ENCODE measurements at places on chromosomes 1 and 21.

- DNase-seq: no peak
These were observed 70.1 kb downstream of the HSPA13 start for GRCh38 chr21:14312871-14313270.

- DNase-seq: peak; percentile 14
These were observed 6.2 kb downstream of the BARHL2 start for GRCh38 chr1:90710579-90711536.

DNA sequence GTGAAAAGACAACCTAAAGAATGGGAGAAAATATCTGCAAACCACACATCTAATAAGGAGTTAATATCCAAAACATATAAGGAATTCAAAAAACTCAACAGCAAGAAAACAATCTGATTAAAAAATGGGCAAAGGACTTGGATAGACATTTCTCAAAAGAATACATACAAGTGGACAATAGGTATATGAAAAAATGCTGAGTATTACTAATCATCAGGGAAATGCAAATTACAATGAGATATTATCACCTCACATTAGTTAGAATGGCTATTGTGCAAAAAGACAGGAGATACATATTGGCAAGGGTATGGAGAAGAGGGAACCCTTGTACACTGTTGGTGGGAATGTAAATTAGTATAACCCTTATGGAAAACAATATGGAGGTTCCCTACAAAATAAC, 44.9 kb downstream of the TRMT1L start:
- DNase-seq: no peak

- peak; percentile 41 for DNase-seq
These were observed 716 bp upstream of the HPDL start for GRCh38 chr1:45325851-45326506.

DNA sequence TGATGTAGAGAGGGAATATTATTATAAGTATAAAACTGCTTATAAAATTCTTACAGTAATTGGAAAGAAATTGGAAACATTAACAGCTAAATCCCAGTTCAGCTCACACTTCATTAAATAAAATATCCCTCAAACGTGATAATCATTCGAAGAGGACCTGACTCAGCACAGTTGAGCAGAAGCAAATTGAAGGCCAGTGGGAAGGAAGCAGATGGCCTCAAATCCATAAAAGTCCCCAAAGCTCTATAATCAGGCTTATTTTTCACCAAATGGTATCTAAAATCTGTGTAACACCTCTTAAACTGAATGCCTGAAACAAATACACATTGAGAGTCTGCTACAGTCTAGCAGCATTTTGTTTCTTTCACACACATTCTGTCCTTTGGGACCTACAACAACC, 106.8 kb downstream of the TENT5C start:
- DNase-seq: no peak

- no peak for DNase-seq
These were observed 15.6 kb upstream of the HMGCS2 start for GRCh38 chr1:119784191-119784781.

DNA sequence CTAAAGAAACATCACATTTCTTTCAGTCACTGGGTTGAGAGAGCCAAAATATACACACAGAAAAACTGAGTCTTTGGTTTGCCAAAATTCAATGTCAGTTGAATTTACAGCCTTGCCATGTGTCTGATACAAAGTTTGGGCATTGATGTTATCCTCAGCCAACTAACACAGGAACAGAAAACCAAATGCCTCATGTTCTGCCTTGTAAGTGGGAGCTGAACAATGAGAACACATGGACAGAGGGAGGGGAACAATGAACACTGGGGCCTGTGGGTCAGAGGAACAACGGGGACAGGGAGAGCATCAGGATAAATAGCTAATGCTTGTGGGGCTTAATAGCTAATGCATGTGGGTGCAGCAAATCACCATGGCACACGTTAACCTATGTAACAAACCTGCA, 39.6 kb upstream of the C21orf91 start:
- DNase-seq: no peak

- DNase-seq: no peak
These were observed 19.1 kb downstream of the RCSD1 start for GRCh38 chr1:167648978-167649744.

DNA sequence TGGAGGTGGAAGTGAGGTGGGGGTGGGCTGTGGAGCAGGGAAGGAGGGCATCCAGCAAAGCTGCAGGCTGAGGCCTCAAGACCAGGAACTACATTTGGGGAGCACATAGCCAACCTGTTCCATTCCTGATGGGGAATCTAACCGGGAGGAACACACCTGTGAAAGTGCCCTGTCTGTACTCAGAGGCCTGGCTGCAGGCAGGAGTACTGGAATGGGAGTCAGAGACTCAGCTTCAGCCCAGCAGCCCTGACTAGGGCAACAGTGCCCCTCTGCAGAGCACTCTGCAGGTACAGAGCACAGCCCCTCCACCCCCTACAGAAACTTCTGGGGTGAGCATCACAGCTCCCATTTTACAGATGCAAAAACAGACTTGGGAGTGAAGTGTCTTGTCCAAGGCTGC, 126.4 kb downstream of the DMRTB1 start:
- no peak for DNase-seq

DNA sequence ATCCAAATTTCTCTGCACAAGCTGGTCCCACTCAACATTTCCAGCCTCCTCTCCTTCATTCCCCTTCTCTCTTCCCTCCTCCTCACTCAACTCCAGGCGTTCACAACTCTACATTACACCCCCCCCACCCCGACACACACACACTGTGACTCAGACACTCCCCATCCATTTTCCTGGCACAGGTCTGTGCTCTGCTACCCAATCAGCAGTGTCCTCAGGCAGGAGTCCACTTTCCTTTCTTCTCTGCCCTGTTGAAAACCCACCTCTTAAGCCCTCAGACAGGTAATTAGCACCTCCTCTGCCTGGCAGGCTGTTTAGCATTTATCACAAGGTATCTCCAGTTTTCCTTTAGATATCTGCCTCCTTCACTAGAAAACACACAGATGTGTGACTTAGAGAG, 8.8 kb upstream of the LMX1A start:
- DNase-seq: no peak

GRCh38 chr1:232367293-232367692, 262.6 kb downstream of the SIPA1L2 start:
- no peak for DNase-seq

DNA sequence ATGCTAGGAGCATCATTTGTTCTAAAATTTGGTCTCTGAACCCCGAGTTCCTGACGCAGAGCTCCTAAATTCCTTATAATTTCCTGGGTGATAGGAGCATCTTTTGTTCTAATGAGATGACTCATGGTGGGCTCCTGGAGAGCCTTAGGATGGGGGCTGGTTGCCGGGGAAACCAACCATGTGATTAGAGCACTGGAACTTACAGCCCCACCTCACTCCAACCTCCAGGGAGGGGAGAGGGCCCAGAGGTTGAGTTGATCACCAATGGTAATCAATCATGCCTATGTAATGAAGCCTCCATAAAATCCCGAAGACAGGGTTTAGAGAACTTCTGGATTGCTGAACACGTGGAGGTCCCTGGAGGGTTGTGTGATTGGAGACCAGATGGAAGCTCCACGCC, 7.7 kb downstream of the SHISAL2A start:
- no peak for DNase-seq

- DNase-seq: no peak
These were observed 408.0 kb upstream of the KAZN start for GRCh38 chr1:14190508-14190907.

GRCh38 chr1:23344987-23345472, 946 bp upstream of the HNRNPR start:
- DNase-seq: peak; percentile 77

- DNase-seq: no peak
These were observed 19.1 kb downstream of the TMEM51 start for GRCh38 chr1:15172405-15173259.

DNA sequence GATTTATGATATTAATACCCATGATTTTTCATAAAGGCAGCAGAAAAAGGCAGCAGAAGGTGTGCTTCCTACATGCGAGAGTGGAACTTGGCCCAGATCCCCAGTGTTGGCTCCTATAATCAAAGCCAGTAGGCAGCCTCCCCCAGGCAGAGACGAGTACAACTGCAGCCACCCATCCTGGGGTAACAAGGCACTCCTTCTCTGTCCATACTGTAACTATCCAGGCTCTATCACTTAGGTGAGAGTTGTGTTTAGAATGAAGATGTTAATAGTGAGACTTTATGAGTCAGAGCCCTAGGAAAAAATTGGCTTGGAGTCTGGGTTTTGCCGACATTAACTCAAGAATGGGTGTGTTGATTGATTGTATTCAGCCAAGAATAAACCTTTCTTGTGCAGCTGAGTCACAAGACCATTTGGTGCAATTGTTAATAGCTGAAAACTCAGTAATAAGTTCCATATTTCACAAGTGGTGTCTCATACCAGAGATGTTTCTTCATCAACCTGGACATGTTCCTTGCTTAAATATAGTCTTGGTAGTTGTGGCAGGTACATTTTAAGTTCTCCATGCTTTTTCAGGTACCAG, 322.3 kb downstream of the DUSP10 start:
- DNase-seq: no peak

- no peak for DNase-seq
These were observed 137.7 kb upstream of the PTBP2 start for GRCh38 chr1:96583903-96584302.

DNA sequence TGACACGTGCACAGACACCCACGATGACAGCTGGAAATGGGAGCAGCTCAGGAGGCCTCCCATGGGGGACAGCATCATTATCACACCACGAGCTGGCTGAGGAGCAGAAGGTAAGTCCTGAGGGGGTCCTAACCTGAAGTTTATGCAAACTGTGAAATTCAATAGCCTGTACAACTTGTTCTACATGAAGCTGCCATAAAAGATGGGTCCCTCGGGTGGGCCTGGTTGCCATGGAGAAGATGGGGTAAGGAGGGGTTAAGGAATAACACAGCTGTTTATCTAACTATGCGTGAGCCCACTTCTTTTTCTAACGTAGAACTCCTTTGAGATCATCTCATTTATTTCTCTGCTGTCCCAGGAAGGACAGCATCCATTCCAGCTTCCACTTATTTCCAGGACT, 163.4 kb upstream of the CD34 start:
- DNase-seq: no peak

- no peak for DNase-seq
These were observed 432.8 kb upstream of the ZP4 start for GRCh38 chr1:238323490-238323889.

DNA sequence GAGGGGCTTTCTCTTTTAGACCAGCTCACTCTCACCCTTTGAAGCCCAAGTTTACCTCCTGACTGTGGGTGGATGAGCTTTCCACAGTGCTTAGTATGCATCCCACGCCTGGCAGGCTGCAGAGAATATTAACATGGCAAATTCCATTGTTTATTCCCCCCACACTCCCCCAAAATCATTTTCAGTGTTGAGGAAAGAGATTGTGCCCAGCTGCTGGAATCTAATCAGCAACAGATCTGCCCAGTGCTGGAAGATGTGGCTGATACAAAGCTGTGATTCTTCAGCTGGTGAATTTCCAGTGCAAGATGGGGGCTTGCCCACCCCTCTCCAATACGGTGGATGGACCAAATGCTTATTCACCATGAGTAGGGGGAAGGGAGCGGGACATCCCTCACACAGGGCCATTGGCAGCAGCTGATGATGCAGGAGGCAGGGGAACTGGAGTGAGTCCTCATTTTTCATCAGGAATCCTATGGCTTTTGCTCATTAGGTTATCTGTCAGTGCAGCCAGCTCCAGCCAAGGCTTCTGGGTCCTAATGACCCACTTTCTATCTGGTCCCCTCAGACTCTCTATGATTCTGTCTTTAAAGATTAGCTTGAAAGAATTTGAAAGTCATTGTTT, 39.7 kb upstream of the KCNA3 start:
- no peak for DNase-seq

DNA sequence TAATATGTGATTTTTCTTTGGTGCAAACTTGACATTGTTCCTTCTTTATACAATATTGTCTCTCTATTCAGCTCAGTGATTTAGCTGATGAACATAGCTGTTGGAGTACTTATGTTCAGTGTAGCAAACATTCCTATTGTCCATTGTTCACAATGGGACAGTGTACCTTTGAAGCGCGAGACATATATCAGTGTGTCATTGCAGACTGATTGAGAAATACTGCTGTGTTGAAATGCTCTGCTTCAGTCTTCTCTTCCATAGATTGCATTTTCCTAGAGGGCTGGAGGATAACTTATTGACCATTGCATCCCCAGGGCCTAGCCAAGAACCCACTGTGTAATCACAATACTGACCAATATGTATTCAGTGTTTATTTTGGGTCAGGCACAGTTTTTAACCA, 46.5 kb downstream of the HLX start:
- DNase-seq: no peak

DNA sequence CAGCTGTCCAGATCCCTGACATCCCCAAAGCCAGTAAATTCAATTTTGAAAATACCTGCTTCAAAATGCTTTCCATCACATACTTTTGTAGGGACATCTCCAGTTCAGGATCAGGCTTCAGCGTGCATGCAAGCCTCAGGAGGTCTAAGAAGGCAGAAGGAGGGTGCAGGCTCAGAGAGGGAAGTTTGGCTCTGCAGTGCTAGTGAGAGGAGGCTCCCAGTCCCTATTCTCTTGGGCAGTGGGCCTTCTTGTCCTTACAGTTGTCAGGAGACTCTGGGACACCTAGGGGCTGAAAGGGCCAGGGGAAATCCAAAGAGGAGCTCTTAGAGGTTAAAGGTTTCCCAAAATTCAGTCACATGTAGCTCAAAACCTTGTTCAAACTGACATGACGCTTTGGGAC, 20.1 kb downstream of the ADCY10 start:
- no peak for DNase-seq

DNA sequence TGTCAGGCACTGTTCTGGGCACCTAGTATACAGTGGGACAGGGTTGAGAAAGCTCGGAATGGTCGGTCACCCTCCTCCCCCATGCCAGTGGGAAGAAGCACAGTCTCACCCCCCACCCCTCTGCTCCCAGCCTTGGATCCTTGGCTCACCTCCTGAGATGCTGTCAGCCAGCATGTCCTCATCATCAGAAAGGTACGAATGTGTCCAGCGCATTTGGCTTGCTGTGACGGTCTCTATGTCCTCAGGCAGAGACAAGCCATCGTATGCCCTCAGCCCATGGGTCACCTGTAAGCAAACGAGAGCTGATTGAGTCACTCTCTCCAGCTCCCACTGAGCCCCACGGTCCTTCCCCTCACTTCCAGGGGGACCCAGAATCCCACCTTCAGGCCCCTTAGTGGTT, 41.1 kb downstream of the HSPG2 start:
- DNase-seq: no peak

DNA sequence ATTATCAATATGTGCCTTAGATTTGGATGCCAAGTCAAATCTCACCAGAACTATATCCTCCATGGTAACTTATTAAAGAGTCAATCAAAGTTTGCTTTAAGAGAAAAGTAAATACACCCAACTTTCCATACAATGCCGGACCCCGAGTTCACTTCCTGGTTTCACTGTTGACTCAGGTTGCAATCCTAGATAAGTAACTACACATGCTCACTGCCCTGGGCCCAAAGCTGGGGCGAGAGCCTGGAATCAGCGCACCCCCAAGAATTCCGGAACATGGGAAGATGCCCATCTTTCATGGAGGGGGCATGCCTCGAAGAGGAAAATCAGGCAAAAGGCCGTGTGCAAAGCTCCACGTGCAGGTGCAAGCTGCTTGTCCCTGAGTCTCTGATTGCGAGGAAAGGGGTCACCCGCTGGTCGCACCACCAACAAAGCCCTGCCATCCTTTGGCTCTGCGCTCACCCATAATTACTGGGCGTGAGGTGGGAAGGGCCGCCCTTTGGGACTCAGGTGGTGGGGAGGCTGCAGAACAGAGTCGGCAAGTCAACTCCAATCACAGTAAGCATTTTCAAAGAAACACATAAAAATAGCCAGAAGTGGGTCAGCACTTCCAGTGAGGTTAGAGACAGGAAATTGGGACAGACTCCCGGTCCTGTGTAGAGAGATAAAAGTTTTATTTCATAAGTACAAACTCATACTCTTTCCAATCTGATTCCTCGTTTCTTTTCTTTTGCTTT, 167.7 kb downstream of the TOMM20 start:
- no peak for DNase-seq
